Activated T-cell treated with anti-CD3 and anti-CD28 coated beads, Interleukin-2, amount 50 U/mL, for 72 hours (primary cell): ENCODE measurements at places on chromosomes 11 and 22. TPM values are rescaled to one million over a fixed set of nuclear protein-coding genes. Genes with fewer than 3 reads are reported as not detected.

DNA sequence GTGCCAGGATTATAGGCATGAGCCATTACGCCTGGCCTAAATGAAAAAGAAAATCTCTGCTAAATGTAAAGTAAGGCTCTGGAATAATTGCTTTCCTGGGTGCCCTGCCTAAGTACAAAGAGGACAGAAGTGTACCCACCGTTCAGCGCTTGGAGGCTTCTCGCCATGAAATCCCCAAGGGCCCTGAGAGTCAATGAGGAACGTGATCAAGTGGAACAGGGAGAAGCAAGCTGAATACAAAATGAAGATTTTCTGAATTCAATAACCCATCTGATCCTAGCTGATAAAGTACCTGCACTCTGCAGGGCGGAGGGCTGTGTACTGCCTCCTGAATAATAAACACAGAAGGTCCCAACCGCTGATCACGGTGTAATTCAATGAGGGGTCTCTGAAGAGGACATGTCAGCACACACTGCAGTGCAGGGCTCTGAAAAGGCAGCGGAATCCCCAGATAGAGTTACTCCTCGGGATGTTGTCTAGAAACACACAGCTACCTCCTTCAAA is 97.7 kb downstream of the ABTB2 start:
- H3K36me3 ChIP-seq, result no peaks in the 10 kb centered on the region
- H3K27ac ChIP-seq, result no peak overlapping the region
- H3K4me3 ChIP-seq, result no peak overlapping the region
- no peaks in the 10 kb centered on the region for H3K4me1 ChIP-seq

The OR5B21 gene
- total RNA-seq, result 0.35 TPM

DNA sequence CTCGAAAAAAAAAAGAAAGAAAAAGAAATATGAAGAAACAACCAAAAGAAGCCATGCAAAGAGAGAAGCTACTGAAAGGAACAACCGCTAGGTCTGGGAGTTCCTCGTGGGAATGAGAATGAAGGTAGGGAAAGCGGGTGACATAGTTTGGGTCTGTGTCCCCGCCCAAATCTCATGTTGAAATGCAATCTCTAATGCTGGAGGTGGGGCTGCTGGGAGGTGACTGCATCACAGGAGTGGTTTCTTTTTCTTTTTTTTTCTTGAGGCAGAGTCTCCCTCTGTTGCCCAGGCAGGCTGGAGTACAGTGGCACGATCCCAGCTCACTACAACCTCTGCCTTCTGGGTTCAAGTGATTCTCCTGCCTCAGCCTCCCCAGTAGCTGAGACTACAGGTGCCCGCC is 9.7 kb upstream of the TXN2 start:
- H3K36me3 ChIP-seq, result peaks cover 7% of the 10 kb centered on the region
- no peak for DNase-seq
- H3K4me3 ChIP-seq, result no peak overlapping the region
- H3K4me1 ChIP-seq, result no peaks in the 10 kb centered on the region

DNA sequence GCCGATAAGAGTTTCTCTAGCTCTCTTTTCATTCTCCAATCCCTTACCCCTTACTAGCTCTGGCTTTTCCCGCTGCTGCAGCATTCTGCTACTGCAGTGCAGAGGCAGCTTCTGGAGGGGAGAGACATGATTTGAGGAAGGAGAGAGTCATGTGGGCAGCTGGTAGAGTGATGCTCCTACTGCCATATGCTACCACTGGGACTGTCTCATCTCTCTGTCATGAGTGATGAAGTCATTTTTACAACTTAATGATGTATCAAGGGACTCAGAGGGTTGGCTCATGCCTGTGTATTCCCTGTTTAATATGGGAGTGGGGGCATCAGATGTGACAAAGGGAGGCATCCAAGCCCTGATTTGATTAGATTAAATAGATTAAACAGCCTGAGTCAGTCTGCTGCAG is 11.3 kb downstream of the SLC17A6 start:
- H3K27ac ChIP-seq, result no peak overlapping the region
- H3K36me3 ChIP-seq, result no peaks in the 10 kb centered on the region
- H3K4me3 ChIP-seq, result no peak overlapping the region
- H3K27me3 ChIP-seq, result peaks cover 40% of the 10 kb centered on the region
- no peaks in the 10 kb centered on the region for H3K4me1 ChIP-seq
- no peak for DNase-seq

GRCh38 chr11:110438017-110438416 is 8.3 kb downstream of the FDX1 start:
- no peak overlapping the region for H3K4me3 ChIP-seq
- no peak for DNase-seq
- H3K4me1 ChIP-seq, result peaks cover 60% of the 10 kb centered on the region
- H3K36me3 ChIP-seq, result peaks cover 27% of the 10 kb centered on the region
- H3K27ac ChIP-seq, result no peak overlapping the region

DNA sequence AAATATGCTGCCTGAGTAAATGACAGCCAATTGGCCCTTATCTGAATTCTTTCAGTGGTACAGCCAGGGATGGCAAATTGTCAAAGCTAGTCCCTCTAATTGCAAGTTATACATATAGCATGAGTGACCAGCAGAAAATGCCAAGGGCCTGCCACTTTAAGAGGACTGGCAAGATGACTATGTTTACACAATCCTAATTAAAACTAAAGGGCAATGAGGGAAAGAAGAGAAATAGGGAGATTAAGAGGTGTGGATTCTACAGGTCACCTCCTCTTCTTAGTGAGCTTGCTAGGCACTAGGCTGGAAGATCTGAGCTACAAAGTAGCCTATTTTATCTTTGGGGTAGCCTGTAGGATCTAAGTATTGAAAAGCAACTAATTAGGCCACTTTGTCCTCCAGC is 13.5 kb downstream of the NUMA1 start:
- no peaks in the 10 kb centered on the region for H3K27me3 ChIP-seq
- H3K27ac ChIP-seq, result no peak overlapping the region
- peaks cover 30% of the 10 kb centered on the region for H3K4me1 ChIP-seq
- DNase-seq, result no peak

DNA sequence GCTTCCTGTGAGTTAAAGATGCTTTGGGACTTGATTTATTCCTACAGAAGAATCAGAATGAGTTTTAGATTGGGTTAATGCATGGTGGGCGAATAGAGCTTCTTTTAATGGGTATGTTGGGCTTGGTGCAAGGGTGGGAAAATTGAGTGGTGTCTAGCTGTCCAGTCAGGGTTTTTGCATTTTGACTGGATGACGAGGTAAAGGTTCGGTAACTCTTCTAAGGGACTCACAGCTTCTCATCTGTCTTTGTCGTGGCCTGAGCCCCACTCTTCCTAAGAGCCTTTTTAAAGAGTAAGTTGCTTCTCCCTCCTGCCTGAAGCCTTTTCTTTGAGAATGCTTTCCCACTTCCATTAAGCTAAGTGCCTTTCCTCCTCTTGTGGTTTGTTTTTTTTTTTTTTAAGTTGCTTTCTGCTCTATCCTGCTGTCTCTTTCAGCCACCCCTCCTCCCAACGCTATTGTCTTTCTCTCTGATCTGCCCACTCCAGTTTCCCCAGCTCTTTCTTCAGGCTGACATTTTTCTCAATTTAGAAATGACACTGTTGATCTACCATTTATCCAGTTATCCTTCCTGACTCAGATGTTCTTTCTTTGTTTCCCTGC is 1.1 kb downstream of the DPF2 start:
- peak overlapping the region; percentile 90 for H3K27ac ChIP-seq
- H3K4me3 ChIP-seq, result peak overlapping the region; percentile 91
- peaks cover 47% of the 10 kb centered on the region for H3K4me1 ChIP-seq
- no peak for DNase-seq
- peaks cover 7% of the 10 kb centered on the region for H3K36me3 ChIP-seq

- H3K36me3 ChIP-seq, result no peaks in the 10 kb centered on the region
- H3K4me1 ChIP-seq, result peaks cover 46% of the 10 kb centered on the region
- H3K27ac ChIP-seq, result no peak overlapping the region
- no peak overlapping the region for H3K4me3 ChIP-seq
Measured at GRCh38 chr11:1729692-1730011, 20.7 kb downstream of the IFITM10 start.

The ZBTB16 gene
- total RNA-seq, result 3.3 TPM

- no peaks in the 10 kb centered on the region for H3K4me1 ChIP-seq
- no peak overlapping the region for H3K27ac ChIP-seq
- H3K4me3 ChIP-seq, result no peak overlapping the region
- no peaks in the 10 kb centered on the region for H3K36me3 ChIP-seq
- H3K27me3 ChIP-seq, result peaks cover 22% of the 10 kb centered on the region
Measured at GRCh38 chr11:126560221-126560620, 204.7 kb downstream of the ST3GAL4 start.

DNA sequence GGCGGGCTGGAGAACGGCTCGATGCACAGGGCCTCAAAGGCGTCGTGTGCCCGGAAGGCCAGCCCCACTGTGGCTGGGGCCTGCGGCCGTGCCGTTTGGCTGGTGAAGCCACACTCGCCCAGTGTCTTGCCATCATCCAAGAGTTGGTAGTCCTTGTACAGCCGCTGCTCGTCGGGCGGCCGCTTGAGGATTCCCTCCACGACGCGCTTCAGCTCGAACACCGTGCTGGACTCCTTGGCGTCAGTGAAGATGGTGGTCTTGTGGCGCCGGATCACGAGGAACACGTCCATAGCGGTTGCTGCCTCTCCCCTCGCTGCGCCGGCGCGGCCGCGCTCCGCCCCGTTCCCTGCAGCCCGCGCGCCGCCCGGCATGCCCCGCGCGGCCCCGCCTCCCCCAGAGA is 30.3 kb upstream of the PRDM10 start:
- no peaks in the 10 kb centered on the region for H3K4me1 ChIP-seq
- H3K27ac ChIP-seq, result no peak overlapping the region
